Omental fat pad (tissue), 4 donors: ENCODE measurements at places on chromosomes 16 and 17.

DNA sequence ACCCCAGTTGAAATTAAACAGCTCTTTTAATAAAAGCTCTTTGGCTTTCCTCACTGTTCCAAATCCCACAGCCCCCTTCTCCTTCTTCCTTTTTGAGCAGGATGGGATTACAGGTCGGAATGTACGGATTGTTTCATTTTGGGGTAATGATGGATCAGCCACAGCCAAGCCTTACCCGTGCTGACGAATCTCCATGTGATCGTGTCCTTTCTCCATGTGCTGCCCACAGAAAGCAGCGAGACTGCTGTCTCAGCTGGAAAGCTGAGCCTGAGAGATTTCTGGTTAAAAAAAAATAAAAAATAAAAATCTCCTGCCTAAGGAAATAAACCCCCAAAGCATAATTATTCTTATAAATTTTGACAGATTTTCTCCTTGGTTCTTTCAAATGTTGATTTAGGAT lies 276.6 kb downstream of the CPPED1 start:
- no peak for DNase-seq

- DNase-seq, result no peak
Observed at GRCh38 chr16:46739934-46740333, 8.2 kb downstream of the MYLK3 start.

- DNase-seq, result no peak
Observed at GRCh38 chr17:48894886-48895285, 2.3 kb downstream of the ATP5MC1 start.

DNA sequence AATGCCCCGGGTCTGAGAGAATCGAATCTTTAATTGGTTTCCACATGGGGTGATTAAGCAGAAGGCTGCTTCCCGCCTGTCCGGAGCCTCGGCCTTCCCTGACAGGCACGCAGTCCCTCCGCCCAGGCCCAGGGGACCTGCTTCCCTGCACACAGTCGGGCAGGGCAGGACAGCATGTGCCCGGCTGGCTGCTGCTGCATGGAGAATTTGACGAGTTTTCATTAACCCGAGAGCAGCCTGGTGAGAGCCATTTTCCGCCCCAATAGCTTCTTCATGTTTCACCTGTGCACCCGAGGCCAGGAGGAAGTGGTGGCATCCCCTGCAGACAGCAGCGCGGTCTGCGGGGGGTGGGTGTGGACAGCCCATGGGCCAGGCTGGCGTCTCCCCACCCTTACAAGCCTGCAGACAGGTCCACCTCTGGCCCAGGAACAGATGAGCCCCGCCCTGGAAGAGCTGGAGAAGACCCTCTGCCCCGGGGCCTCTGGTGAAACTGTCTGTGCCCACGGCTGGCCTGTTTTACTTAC lies 67.0 kb downstream of the KLHDC4 start:
- DNase-seq, result no peak

- DNase-seq, result no peak
Observed at GRCh38 chr16:52090080-52090479, 456.9 kb downstream of the TOX3 start.

GRCh38 chr16:29744541-29745101 lies 1.2 kb downstream of the C16orf54 start:
- no peak for DNase-seq
